Peyer's patch (tissue), 4 donors: ENCODE measurements at places on chromosomes 4 and X. TPM values are rescaled to one million over a fixed set of nuclear protein-coding genes. Genes with fewer than 3 reads are reported as not detected.

Gene APELA
- not detected for total RNA-seq

Gene MGAT4D
- total RNA-seq, result not detected

Gene GPRASP2
- 1.7 TPM for total RNA-seq

Gene PCYT1B
- total RNA-seq, result not detected

Gene UCHL1
- 7.0 TPM for total RNA-seq

Gene DACH2
- total RNA-seq, result 5.0 TPM

GRCh38 chrX:3044196-3044595 is 2.9 kb downstream of the ARSF start:
- no peak for DNase-seq
- H3K4me3 ChIP-seq, result no peak overlapping the region
- H3K36me3 ChIP-seq, result no peaks in the 10 kb centered on the region
- no peaks in the 10 kb centered on the region for H3K27me3 ChIP-seq
- no peaks in the 10 kb centered on the region for H3K4me1 ChIP-seq
- H3K27ac ChIP-seq, result no peak overlapping the region

DNA sequence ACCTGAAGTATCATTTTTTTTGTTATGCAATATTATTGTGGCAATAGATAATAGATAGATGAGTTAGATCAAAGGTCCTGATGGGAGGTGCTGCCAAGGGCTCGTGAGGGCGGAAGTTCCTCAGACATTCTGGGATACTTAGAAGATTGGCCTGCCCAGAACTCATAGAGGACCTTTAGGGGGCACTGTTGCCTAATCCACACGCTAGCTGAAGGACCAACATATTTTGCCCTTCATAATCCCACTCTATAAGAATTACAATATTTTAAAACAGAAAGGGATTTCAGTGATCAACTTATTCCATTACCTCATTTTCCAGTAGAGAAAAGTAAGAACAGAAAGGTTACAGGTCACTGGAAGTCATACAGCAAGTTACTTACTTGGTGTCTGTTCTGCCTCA is 22.9 kb upstream of the COX7B2 start:
- peak; percentile 71 for DNase-seq
- H3K4me3 ChIP-seq, result no peak overlapping the region
- H3K27ac ChIP-seq, result no peak overlapping the region
- H3K4me1 ChIP-seq, result no peaks in the 10 kb centered on the region

GRCh38 chr4:14564281-14564680 is 438.0 kb upstream of the CPEB2 start:
- H3K27ac ChIP-seq, result no peak overlapping the region
- no peaks in the 10 kb centered on the region for H3K4me1 ChIP-seq
- H3K27me3 ChIP-seq, result no peaks in the 10 kb centered on the region
- no peak overlapping the region for H3K4me3 ChIP-seq

GRCh38 chr4:15648600-15648999 is 6.6 kb downstream of the FBXL5 start:
- no peak overlapping the region for H3K4me3 ChIP-seq
- no peak overlapping the region for H3K27ac ChIP-seq
- peaks cover 16% of the 10 kb centered on the region for H3K4me1 ChIP-seq

GRCh38 chr4:111639876-111640275 is 505.4 kb upstream of the FAM241A start:
- H3K27me3 ChIP-seq, result no peaks in the 10 kb centered on the region
- no peaks in the 10 kb centered on the region for H3K36me3 ChIP-seq
- H3K4me1 ChIP-seq, result no peaks in the 10 kb centered on the region
- DNase-seq, result no peak

- no peaks in the 10 kb centered on the region for H3K27me3 ChIP-seq
- no peaks in the 10 kb centered on the region for H3K36me3 ChIP-seq
- DNase-seq, result no peak
- no peaks in the 10 kb centered on the region for H3K4me1 ChIP-seq
- H3K27ac ChIP-seq, result no peak overlapping the region
- H3K4me3 ChIP-seq, result no peak overlapping the region
Observed at GRCh38 chr4:63589796-63590195, 819.5 kb downstream of the TECRL start.

GRCh38 chr4:52925531-52925968 is 63.4 kb downstream of the RASL11B start:
- no peak overlapping the region for H3K4me3 ChIP-seq
- H3K27ac ChIP-seq, result no peak overlapping the region
- H3K27me3 ChIP-seq, result no peaks in the 10 kb centered on the region
- no peaks in the 10 kb centered on the region for H3K36me3 ChIP-seq

- no peak for DNase-seq
- no peaks in the 10 kb centered on the region for H3K36me3 ChIP-seq
- no peaks in the 10 kb centered on the region for H3K4me1 ChIP-seq
- H3K4me3 ChIP-seq, result no peak overlapping the region
- no peak overlapping the region for H3K27ac ChIP-seq
Observed at GRCh38 chrX:69362354-69362753, 141.8 kb upstream of the NALF2 start.

GRCh38 chr4:156330436-156331031 is 376.9 kb upstream of the CTSO start:
- no peak overlapping the region for H3K4me3 ChIP-seq
- no peak for DNase-seq
- no peaks in the 10 kb centered on the region for H3K27me3 ChIP-seq
- no peaks in the 10 kb centered on the region for H3K36me3 ChIP-seq
- H3K4me1 ChIP-seq, result no peaks in the 10 kb centered on the region
- H3K27ac ChIP-seq, result no peak overlapping the region

GRCh38 chrX:138128027-138128671 is 562.2 kb downstream of the ZIC3 start:
- H3K36me3 ChIP-seq, result no peaks in the 10 kb centered on the region
- no peak for DNase-seq
- H3K4me3 ChIP-seq, result no peak overlapping the region
- H3K4me1 ChIP-seq, result no peaks in the 10 kb centered on the region

DNA sequence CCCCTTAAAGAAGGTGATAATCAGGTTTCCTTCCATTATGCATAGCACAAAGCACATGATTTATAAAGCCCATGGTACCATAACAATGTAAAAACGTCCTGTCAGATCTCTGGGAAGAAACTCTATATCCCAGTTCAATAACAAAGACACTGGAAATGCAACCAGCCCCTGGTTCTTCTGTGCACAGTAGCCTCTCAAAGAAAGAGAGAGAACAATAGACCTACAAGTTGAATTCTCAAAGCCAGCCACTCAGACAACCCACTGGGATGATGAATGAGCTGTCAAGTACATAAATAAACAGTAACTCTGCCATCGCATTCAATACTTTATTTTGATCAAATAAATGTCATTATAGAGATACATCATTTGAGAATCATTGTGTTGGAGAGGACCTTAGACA is 400.1 kb upstream of the CPEB2 start:
- no peaks in the 10 kb centered on the region for H3K4me1 ChIP-seq
- H3K36me3 ChIP-seq, result no peaks in the 10 kb centered on the region
- no peak overlapping the region for H3K27ac ChIP-seq
